ENCODE measurements at places on chromosomes 13 and 19.
A peak's percentile ranks its signal among the peaks of the same experiment; 100 is the strongest.

- no peak overlapping the region for H3K27ac ChIP-seq
- no peaks in the 10 kb centered on the region for H3K27me3 ChIP-seq
- no peaks in the 10 kb centered on the region for H3K36me3 ChIP-seq
- no peak overlapping the region for H3K4me3 ChIP-seq
Observed at GRCh38 chr13:83546476-83546875, 335.8 kb downstream of the SLITRK1 start.

DNA sequence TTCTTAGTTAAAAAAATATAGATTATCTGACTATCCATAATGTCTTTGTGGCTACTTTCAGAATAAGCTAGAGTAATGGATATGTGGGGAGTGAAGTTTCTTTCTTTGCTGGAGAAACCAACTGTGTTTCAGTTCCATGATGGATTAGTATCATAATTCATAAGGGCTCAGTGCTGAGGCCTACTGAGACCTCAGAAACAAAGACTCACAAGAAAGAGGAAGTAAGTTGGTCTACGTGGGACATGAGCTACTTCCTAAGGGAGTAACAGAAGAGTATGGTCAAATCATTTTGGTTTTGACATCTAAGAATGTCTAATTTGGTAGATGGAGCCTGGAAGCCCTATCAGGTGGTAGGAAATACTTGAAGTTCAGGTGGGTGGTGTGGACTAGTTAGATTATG lies 99.0 kb upstream of the HTR2A start:
- no peaks in the 10 kb centered on the region for H3K36me3 ChIP-seq
- H3K4me1 ChIP-seq = no peaks in the 10 kb centered on the region
- H3K27me3 ChIP-seq = no peaks in the 10 kb centered on the region
- no peak overlapping the region for H3K27ac ChIP-seq
- no peak for DNase-seq

DNA sequence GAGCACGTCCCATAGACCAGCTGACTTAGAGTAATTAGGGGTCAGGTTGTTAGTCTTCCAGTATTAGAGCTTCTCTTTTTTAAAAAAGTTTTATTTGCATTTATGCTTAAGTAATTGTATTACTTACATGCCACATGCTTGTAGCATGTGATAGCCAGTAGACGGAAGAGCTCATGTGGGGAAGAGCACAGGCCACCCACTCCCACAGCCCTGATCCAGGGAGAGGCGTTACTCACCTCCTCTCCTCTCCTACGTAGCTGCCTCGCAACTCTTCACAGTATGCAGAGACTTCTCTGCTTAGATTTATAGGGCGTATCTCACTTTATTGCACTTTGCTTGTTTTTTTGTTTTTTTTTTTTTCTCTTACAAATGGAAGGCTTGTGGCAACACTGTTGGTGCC lies 95.3 kb upstream of the TEX29 start:
- no peak overlapping the region for H3K4me3 ChIP-seq
- H3K27me3 ChIP-seq = no peaks in the 10 kb centered on the region
- H3K4me1 ChIP-seq = peaks cover 11% of the 10 kb centered on the region
- no peak overlapping the region for H3K27ac ChIP-seq

DNA sequence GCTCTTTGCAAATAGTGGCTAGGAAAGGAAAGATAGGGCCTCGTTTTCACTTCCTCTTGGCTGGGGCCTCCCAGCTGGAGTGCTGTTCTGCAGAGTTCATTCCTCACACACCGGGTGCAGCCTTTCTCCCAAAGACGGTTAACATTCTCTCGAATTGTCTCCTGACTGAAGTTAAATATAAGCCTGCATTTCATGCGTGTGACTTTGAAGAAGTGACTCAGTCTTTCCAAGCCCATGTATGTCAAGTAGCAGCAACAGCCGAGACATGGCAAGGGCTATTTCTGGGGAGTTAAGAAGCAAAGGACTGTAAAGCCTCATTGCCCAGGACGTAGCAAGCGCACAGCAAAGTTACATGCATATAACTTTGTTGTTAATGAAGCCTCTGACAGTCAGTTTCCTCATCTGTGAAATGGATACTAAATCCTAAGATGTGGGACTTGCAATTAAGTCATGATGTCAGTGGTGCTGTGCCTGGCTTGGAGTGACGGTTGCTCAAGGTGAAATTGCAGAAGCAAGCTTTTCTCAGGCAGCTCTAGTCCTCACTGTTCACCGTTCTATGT lies 502.4 kb downstream of the MYO16 start:
- H3K4me1 ChIP-seq = peaks cover 10% of the 10 kb centered on the region
- no peak overlapping the region for H3K27ac ChIP-seq
- H3K27me3 ChIP-seq = no peaks in the 10 kb centered on the region
- H3K36me3 ChIP-seq = no peaks in the 10 kb centered on the region

- H3K36me3 ChIP-seq = no peaks in the 10 kb centered on the region
- no peak overlapping the region for H3K27ac ChIP-seq
- DNase-seq = no peak
- no peaks in the 10 kb centered on the region for H3K27me3 ChIP-seq
- H3K4me3 ChIP-seq = no peak overlapping the region
- H3K4me1 ChIP-seq = peaks cover 10% of the 10 kb centered on the region
Observed at GRCh38 chr13:76982061-76982460, 9.8 kb upstream of the CLN5 start.

DNA sequence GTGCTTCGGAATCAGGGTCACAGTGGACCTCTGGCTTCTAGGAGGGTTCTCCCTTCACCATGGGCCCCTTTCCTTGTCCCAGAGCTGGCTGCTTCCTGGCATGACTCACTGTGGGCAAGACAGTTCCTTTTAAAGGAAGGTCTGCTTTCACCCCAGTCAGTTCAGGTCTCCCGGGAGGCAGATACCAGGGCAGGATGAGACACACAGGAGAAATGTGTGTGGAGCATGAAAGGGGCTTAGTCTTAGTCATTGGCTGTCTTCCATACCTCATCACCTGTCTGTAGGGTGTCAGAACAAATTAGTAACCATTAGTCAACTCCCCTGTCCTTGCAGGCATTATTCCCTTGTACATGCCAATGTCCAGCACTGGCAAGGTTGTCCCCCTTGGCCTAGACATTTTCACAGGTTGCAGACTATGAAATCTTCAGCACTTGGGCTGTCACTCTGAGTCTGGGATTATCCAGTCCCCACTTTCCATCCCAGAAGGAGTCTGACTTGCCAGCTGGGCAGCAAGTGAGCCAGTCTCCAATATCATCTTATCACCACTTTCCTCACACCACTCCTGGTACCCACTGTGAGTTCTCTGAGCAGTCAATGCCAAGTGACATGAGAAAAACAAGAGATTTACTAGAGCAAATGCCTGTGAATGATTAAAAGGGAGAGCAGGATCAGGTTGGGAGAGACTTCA lies 76.8 kb upstream of the MEDAG start:
- no peak for DNase-seq
- H3K27me3 ChIP-seq = no peaks in the 10 kb centered on the region
- H3K4me1 ChIP-seq = no peaks in the 10 kb centered on the region
- no peaks in the 10 kb centered on the region for H3K36me3 ChIP-seq
- H3K4me3 ChIP-seq = no peak overlapping the region

GRCh38 chr19:44580366-44580895 lies 32.9 kb upstream of the IGSF23 start:
- no peak overlapping the region for H3K4me3 ChIP-seq
- no peaks in the 10 kb centered on the region for H3K27me3 ChIP-seq
- no peak overlapping the region for H3K27ac ChIP-seq
- H3K4me1 ChIP-seq = no peaks in the 10 kb centered on the region
- no peaks in the 10 kb centered on the region for H3K36me3 ChIP-seq

- no peaks in the 10 kb centered on the region for H3K36me3 ChIP-seq
- no peak overlapping the region for H3K4me3 ChIP-seq
- no peak overlapping the region for H3K27ac ChIP-seq
- H3K27me3 ChIP-seq = no peaks in the 10 kb centered on the region
- H3K4me1 ChIP-seq = no peaks in the 10 kb centered on the region
Observed at GRCh38 chr13:32917504-32917903, 98.7 kb upstream of the KL start.

GRCh38 chr13:23572836-23573235 lies 2.6 kb downstream of the TNFRSF19 start:
- peaks cover 6% of the 10 kb centered on the region for H3K4me1 ChIP-seq
- DNase-seq = no peak
- no peak overlapping the region for H3K27ac ChIP-seq
- no peak overlapping the region for H3K4me3 ChIP-seq
- no peaks in the 10 kb centered on the region for H3K27me3 ChIP-seq

DNA sequence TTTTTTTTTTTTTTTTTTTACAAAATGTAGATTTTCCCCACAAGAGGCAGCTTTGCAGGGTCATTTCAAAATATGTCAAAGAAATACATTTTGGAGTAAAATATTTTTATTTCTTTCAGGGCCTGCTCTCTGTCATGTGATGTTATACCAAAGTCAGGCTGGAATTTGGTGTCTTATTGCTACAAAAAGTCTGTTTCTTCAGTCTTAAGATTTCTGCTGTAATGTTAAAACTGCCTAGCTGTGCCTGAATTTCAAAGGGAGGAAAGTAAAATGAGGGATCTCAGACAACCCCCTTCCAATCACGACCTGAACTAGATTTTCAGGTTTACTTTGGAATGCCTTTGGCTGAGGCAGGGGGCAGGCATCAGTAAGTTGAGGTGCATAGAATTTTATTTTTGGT lies 12.8 kb upstream of the GTF2F2 start:
- no peak overlapping the region for H3K27ac ChIP-seq
- no peak overlapping the region for H3K4me3 ChIP-seq
- H3K36me3 ChIP-seq = no peaks in the 10 kb centered on the region
- no peak for DNase-seq
- H3K27me3 ChIP-seq = no peaks in the 10 kb centered on the region
- no peaks in the 10 kb centered on the region for H3K4me1 ChIP-seq

- no peaks in the 10 kb centered on the region for H3K4me1 ChIP-seq
- no peak overlapping the region for H3K27ac ChIP-seq
- no peak for DNase-seq
- H3K27me3 ChIP-seq = no peaks in the 10 kb centered on the region
- H3K36me3 ChIP-seq = no peaks in the 10 kb centered on the region
Observed at GRCh38 chr13:80989241-80989640, 648.3 kb upstream of the SPRY2 start.

- H3K4me3 ChIP-seq = no peak overlapping the region
- H3K27ac ChIP-seq = no peak overlapping the region
- no peaks in the 10 kb centered on the region for H3K27me3 ChIP-seq
- H3K36me3 ChIP-seq = no peaks in the 10 kb centered on the region
Observed at GRCh38 chr13:20274466-20274865, 42.3 kb upstream of the GJB6 start.

GRCh38 chr13:30744056-30744680 lies 8.8 kb downstream of the ALOX5AP start:
- H3K27ac ChIP-seq = peak overlapping the region; percentile 81
- peak; percentile 84 for DNase-seq
- peaks cover 58% of the 10 kb centered on the region for H3K4me1 ChIP-seq
- no peaks in the 10 kb centered on the region for H3K27me3 ChIP-seq

DNA sequence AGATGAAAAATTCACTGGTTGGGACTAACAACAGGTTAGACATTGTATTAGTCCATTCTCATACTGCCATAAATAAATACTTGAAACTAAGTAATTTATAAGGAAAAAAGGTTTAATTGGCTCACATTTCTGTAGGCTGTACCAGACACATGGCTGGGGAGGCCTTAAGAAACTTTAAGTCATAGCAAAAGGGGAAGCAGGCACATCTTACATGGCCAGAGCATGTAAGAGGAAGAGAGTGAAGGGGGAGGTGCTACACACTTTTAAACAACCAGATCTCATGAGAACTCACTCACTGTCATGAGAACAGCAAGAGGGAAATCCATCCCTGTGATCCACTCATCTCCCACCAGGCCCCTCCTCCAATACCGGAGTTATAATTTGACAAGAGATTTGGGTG lies 125.9 kb downstream of the SUCLA2 start:
- no peaks in the 10 kb centered on the region for H3K36me3 ChIP-seq
- H3K4me1 ChIP-seq = no peaks in the 10 kb centered on the region
- no peaks in the 10 kb centered on the region for H3K27me3 ChIP-seq
- H3K27ac ChIP-seq = no peak overlapping the region
- DNase-seq = no peak

GRCh38 chr13:59914556-59914955 lies 249.2 kb downstream of the DIAPH3 start:
- H3K36me3 ChIP-seq = no peaks in the 10 kb centered on the region
- H3K4me3 ChIP-seq = no peak overlapping the region
- no peak overlapping the region for H3K27ac ChIP-seq

- no peaks in the 10 kb centered on the region for H3K4me1 ChIP-seq
- DNase-seq = no peak
- H3K27me3 ChIP-seq = no peaks in the 10 kb centered on the region
- no peaks in the 10 kb centered on the region for H3K36me3 ChIP-seq
Observed at GRCh38 chr13:53028063-53028462, 550 bp upstream of the OLFM4 start.

DNA sequence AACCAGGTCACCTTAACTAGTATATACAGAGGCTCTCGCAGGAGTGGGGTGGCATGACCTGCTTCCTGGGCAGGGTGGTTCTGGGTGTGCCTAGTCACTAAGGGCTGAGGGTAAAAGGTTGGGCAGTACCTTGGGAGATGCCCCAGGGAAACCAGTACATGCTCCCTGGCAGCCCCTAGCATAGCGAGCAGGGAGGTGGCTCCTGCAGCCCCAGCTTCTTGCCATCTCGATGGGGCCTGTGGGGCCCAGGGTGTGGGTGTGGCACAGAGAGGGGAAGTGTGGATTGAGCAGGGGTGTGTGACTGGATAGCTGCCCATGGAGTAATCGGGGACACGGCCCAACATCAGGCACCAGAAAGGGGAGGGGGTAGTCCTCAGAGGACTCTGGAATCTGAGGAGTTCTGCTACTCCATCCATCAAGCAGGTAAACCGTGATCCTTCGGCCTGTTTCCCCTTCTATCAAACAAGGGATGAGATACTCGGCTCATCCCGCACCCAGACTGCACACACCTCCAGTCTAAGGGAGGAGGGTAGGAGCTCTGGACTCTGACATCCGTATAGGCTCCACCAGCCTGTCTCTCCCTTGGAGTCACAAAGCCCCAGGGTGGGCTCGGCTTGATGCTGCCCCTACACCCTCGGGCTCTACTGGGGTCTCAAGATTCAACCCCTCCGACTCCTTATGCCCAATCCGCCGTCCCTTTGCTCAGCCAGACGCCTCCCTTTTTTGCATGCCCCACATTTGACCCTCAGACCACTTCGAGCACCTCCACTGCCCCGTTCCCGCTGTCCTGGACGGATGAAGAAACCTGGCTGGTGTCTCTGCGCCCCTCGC lies 1.1 kb downstream of the ZBTB45 start:
- peaks cover 12% of the 10 kb centered on the region for H3K36me3 ChIP-seq
- DNase-seq = no peak
- H3K4me1 ChIP-seq = peaks cover 45% of the 10 kb centered on the region
- H3K27me3 ChIP-seq = no peaks in the 10 kb centered on the region
- peak overlapping the region; percentile 88 for H3K4me3 ChIP-seq
- peak overlapping the region; percentile 93 for H3K27ac ChIP-seq
